Foreskin melanocyte (primary cell): ENCODE measurements at places on chromosomes 6 and 20.

DNA sequence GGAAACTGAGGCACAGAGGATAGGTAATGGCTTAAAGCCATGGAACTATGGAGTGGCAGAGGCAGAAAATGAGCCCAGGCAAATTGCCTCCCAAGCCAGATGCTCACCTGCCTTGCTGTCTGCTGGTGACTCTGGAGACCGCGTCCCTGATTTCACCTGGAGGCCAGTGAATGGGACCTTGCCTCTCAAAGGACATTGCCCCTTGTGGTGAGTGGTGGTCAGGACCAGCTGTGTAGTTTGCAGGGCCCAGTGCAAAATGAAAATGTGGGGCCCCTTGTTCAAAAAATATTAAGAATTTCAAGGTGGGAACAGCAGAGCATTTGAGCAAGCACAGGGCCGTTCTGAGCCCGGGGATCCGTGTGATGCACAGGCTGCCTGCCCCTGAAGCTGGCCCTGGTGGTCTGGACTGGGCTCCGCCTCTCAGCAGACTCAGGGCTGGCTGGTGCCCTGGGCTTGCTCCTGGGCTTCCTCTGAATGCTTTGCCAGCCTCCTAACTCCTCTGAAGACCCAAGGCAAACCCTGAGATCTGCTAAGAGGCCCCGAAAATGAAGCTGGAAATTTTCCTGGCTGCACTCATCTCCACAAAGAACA is 19.8 kb upstream of the KCNG1 start:
- DNase-seq, result no peak

DNA sequence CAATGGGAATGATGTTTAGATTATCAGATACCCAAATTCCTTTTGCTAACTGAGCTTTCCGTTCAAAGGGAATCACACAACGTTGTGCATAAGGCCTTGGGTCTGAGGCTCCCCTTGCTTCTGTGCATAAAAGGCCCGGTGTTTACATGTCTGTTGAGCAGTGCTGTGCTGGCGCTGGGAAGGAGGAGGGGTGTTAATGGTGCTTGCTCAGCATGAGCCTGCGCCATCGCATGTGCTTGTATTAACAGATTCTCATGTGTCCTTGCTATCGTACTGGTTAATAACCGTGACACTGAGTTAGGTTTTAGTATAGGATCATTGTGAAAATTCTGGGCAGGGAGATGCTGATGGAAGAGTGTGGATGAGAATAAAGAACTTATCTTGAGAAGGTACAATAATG is 62.3 kb upstream of the TRAF3IP2 start:
- DNase-seq, result no peak

- DNase-seq, result no peak
Observed at GRCh38 chr6:44177691-44178423, 19.2 kb downstream of the CAPN11 start.

DNA sequence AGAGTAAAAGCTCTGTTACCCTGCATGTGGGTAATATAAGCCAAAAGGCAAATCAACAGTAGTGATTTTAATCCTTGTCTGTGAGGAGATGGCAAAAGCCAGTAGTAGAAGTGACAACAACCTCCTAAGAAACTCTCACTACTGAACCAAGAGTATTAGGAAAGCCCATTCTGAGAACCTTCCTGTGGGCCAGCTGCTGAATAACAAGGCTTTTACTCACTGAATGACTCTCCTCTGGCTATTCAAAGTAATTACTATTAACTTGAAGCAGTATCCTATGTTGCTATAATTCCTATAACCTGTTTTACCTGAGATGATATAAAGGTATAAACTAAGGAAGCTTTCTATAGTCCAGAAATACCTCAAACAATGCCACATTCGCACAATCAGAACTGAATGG is 55.1 kb downstream of the CHD6 start:
- no peak for DNase-seq

- no peak for DNase-seq
Observed at GRCh38 chr6:166476634-166477215, 94.0 kb upstream of the MPC1 start.

DNA sequence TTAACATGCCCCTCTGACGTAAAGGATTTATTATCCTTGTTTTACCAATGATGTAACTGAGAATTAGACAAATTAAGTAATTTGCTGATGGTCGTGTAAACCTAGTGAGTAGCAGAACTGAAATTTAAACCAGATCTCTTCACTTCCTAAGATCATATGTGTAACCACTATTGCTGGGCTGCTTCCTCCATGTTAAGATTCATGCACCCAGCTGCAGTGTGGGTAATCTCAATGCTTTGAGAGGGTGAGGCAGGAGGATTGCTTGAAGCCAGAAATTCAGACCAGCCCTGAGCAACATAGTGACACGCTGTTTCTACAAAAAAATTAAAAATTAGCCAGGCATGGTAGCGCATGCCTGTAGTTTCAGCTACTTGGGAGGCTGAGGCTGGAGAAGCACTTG is 97.9 kb downstream of the L3MBTL3 start:
- DNase-seq, result no peak

DNA sequence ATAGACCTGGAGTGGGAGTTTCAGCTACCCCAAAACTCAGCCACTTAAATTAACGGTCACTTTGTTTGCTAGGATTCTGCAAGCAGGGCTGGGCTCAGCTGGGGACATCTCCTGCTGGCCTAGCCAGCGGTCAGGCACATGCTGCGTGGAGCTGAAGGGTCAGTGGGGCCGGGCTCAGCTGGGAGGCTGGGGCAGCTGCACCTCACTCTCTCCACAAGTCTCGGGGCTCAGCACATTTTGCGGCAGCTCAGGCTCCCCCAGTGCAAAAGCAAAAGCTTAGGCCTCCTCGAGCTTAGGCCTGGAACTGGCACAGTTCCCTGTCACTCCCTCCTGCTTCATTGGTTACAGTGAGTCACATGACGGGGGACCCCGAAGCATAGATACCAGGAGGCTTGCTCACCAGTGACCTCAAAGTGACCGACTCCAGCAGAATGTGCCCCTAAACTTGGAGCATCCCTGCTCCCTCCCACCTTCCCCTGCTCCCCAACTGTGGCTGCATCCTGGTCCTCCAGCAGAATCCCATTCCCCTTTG is 80.6 kb upstream of the CST7 start:
- DNase-seq, result no peak

DNA sequence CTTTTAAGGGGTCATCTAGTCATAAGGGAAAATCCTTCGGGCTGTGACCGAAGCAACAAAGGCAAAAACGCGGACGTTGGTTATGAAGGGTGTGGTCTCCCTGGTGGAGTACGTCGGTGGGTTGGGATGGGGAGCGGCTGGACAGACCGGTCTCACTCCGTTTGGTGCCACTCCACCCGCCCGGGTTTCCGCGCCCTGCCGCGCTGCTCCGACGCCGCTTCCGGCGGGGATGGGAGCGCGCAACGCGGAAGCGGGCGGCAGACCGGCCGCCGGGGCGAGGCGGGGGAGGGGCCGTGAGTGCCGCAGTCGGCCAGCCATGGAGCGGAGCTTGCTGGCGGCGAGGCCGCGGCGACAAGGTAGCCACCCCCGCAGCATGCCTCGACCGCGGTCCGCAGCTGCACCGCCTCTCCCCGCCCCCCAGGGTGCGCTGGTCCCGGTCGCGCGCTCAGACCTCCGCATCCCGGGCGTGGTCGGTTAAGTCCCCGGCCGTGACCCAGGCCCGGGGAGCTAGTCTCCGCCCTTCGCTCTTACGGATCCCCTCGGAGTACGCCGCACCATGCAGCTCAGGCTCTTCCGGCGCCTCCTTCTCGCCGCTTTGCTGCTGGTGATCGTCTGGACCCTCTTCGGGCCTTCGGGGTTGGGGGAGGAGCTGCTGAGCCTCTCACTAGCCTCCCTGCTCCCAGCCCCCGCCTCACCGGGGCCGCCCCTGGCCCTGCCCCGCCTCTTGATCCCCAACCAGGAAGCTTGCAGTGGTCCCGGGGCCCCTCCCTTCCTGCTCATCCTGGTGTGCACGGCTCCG is at the start of gene B3GALT4:
Gene B3GALT4 (plus strand): TSS at position 260 of the 799 bp plus-strand sequence. CDS start 297 bp downstream, at position 557.
- DNase-seq, result peak; percentile 60
